Activated CD8-positive, alpha-beta T cell treated with anti-CD3 and anti-CD28 coated beads for 36 hours (primary cell): ENCODE measurements at places on chromosomes 13 and 19. TPM values are rescaled to one million over a fixed set of nuclear protein-coding genes. Genes with fewer than 3 reads are reported as not detected.

DNA sequence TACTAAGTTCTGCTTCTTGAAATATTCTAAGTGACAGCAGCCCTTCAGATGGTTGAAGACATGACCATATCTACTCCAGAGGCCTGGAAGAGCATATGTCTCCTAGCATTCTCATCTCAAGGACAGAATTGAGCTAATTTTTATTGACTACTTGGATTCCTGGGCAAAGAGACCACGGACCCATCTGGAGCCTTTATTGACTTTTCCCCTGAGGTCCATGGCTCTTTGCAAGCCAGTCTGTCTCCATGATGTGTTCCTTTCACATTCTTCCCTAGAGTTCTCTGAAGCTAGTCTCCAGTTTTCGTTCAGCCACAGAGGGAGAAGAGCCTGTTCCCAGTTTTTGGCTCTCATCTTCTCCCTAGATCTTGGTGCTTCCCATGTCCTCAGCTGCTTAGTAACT lies 202.7 kb downstream of the PCCA start:
- no peak for DNase-seq

GRCh38 chr19:32890841-32891240 lies 21.3 kb upstream of the SLC7A9 start:
- no peak for DNase-seq

The NXNL1 gene
- not detected for total RNA-seq

The TMEM205 gene
- total RNA-seq, result 25.6 TPM

The GAPDHS gene
- not detected for total RNA-seq
